ENCODE measurements at places on chromosomes 13 and 19.

- no peak for DNase-seq
These were observed 62.0 kb upstream of the PDCD5 start for GRCh38 chr19:32519023-32519422.

DNA sequence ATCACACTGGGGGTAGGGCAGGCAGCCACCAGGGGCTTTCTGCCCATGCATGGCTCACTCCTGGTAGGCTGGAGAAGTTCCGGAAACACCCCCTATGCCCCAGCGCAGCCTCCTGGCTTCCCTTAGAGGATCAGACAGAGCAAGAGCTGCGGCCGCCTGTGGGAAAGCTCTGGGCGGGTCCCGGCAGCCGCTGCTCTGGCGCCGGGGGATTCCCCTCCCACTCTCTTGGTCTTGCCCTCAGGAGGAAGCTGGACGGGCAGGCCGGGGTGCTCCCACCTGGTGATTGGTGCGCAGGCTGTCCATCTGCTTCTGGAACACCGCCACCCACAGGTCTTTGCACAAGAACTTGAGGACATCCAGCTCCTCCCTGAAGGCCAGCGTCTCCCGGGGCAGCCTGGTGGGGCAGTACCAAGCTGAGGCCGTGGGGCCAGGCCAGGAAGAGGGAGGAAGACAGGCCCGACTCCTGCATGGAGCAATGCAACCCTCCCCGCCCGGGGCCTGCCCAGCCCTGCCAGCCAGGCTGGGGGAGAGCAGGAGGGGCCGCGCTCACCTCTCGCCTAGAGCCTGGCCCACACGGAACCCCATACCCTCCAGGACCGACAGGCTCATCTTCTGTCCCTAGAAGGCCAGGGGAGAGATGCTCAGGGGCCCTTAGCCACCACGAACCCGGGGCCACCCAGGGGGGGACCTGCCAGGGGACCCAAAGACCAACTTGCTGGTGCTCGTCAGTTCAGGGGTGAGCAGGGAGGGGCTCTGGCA lies 4.0 kb upstream of the NKPD1 start:
- peak; percentile 49 for DNase-seq

- no peak for DNase-seq
These were observed 22.0 kb upstream of the UPF3A start for GRCh38 chr13:114259374-114259773.

- DNase-seq = no peak
These were observed 505.6 kb downstream of the GPC5 start for GRCh38 chr13:91904005-91904404.

DNA sequence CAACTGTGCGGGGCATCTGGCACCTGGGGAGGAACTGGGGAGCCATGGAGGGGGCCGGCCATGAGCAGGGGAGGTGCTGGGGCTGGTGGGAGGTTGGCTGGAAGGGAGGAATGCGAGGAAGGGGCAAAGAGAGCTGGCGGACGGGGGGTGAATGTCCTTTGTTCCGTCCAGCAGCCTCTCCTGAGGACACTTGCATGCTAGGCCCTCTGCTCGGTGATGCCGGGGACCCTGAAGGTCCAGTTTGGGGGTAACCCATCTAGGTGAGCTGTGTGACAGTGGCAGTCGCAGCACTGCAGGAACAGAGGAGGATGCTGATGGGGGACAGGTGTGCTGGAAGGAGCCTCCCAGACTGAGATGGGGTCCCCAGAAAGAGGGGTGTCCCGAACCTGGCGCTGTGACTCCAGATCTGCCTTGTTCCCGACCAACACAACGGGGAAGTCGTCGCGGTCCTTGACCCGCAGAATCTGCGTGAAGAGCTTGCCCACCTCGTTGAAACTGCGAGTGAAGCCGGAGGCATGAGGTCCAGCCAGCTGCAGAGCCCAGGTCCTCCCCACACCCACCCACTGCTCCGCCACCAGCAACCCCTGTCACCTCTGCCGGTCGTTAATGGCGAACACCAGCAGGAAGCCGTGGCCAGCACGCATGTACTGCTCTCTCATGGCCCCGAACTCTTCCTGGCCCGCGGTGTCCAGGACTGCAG lies 3.6 kb downstream of the RRAS start:
- no peak for DNase-seq

DNA sequence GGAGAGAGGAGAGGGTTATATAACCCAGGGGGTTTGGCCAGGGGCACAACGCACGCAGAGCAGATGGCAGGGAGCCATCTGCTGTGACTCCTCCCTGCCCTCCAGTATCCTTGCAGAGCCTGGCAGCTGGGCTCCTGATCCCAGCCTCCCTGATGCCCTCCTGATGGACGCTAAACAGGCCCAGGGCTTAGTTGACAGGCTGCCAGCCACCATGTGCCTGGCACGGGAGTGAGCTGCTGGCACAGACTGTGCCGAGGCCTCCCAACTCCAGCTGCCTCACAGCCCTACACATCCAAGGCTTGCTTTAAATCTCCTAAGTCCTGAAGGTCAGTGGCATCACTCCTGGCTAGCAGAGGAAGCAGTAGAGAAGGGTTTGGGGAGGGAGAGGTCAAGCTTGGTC lies 16.7 kb downstream of the SYDE1 start:
- no peak for DNase-seq

DNA sequence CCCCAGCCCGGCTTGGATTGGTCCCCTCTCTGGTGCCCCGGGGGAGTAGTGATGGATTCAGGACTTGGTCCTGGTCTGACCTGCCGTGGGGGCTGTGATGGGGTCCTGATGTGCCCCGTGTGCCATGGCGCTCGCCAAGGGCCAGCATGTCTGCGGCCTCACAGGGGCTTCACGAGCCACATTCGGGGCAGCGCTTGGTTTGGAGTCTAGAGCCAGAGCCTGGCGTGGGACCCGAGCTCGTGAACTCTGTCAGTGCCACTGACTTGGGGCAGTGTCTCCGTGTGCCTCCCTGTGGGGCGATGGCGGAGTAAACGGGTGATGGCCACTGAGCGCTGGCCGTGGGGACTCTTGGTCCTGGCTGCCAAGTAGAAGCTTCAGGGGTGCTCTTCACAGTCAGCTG lies 17.1 kb downstream of the KDM4B start:
- DNase-seq = no peak

DNA sequence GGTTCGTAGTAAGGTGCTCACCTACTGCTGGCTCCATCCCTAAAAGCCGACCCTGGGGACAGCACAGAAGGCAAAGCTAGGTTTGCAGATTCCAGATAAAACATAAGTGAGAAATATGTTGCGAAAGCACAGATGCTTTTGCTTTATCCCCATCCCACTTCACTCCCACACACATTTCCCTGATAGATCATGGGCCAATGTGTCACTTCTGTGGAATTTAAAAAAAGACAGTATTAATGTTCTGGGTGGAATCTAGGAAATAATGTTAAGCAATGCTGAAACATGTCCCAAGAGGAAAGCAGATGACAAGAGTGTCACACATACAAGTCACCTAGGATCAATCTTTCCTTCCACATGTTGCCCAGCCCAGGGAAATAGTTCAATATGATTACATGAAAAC lies 661.0 kb upstream of the MIR17HG start:
- DNase-seq = no peak

- no peak for DNase-seq
These were observed 2.5 kb downstream of the ZNF430 start for GRCh38 chr19:21022996-21023395.

DNA sequence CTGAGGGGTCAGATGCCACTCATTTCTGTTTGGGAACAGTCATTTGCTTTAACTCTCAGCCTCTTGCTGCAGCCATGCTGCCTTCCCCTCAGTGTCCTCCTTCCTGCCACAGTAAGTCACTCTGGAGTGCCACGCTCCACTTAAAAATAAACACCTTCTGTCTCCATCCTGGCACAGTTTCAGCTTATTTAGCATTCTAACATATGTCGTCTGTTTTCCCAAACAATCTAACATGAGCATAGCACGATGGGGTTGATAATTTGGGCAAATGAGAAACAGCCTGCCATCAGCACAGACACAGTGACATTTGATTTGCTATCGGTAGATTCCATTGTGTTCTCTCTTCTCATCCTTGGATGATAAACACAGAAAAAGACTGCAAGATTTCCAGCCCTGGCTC lies 768.6 kb downstream of the UQCRFS1 start:
- no peak for DNase-seq

- DNase-seq = no peak
These were observed 46.0 kb downstream of the USP12 start for GRCh38 chr13:27125357-27126282.

GRCh38 chr19:19306191-19306590 lies 14.1 kb downstream of the SUGP1 start:
- DNase-seq = no peak

DNA sequence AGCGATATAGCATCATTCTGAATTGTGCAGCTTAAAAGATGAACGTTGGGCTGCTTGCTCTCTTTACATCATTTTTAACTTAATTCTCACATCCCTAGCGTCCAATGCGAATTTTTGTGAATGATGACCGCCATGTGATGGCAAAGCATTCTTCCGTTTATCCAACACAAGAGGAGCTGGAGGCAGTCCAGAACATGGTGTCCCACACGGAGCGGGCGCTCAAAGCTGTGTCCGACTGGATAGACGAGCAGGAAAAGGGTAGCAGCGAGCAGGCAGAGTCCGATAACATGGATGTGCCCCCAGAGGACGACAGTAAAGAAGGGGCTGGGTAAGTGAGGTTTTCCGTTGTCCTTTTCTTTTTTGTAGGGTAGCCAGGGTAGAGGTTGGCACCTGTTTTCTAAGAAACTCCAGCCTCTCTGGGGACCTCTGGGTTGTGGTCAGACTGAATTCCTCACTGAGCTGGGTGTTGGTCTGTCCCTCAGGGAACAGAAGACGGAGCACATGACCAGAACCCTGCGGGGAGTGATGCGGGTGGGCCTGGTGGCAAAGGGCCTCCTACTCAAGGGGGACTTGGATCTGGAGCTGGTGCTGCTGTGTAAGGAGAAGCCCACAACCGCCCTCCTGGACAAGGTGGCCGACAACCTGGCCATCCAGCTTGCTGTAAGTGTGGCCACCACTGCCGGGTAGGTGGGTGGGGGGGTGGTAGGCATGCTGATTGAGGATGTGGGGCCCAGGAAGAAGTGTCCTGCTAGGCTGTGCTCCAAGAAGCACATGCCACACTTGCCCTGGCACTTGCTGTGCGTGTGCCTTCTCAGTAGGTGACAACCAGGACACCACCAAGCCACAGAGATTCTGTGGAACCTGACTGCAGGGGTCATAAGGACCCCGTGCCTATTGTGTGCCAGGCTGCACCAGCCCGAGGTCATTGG lies 17.0 kb downstream of the ILF3 start:
- no peak for DNase-seq

DNA sequence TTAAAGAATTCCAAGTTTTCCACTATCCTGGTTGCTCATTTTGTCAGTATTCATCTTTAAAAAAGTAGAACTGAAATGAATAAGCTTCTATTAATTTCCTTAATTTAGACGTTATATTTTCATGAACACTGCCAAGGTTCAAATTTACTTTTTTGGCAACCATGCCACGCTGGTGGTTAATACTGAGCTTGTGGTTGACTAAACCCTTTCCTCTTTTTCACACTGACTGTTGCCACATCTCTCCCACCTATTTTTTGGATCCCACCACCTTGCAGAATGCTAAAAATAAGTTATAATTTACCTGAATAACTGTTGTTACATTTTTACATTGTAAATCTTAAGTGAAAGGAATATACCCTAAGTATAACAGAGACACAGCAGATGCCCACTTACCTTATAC lies 45.0 kb downstream of the FLT3 start:
- DNase-seq = no peak

GRCh38 chr19:6260912-6261650 lies 18.7 kb downstream of the MLLT1 start:
- no peak for DNase-seq

DNA sequence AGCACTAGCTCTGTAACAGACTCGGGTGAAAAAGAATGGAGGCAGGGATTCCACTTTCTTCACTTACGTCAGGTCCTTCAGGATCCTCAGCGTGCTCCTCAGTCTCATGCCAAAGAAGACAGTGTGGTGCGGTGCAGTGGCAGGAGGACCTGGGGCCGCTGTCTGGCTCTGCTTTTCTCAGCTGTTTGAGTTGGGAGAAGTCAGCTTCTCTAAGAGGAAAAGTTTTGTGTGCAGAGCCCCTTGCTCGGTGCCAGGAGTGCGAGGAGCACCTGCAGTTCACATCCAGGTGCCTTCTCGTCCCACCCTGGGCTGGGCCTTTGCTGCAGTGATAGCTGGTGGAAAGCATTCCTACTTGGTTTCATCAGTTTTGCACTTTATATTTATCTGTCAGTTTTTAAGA lies 77.9 kb upstream of the TEX29 start:
- no peak for DNase-seq

DNA sequence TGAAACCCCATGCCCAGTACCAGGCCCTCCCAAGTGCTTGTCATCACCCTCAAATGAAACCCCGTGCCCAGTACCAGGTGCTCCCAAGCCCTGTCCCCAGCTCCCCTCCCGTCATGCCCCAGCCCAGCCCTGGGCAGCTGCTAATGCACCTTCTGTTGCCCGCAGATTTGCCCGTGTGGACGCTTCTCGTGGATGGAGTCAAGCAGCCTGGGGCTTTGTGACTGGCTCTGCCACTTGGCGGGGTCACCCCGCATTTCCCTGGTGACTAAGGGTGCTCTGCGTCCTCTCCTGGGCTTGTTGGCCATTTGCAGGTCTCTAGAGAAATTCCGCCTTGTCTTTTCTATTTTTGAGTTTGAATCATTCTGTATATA lies 82.7 kb downstream of the ATP11A start:
- no peak for DNase-seq

DNA sequence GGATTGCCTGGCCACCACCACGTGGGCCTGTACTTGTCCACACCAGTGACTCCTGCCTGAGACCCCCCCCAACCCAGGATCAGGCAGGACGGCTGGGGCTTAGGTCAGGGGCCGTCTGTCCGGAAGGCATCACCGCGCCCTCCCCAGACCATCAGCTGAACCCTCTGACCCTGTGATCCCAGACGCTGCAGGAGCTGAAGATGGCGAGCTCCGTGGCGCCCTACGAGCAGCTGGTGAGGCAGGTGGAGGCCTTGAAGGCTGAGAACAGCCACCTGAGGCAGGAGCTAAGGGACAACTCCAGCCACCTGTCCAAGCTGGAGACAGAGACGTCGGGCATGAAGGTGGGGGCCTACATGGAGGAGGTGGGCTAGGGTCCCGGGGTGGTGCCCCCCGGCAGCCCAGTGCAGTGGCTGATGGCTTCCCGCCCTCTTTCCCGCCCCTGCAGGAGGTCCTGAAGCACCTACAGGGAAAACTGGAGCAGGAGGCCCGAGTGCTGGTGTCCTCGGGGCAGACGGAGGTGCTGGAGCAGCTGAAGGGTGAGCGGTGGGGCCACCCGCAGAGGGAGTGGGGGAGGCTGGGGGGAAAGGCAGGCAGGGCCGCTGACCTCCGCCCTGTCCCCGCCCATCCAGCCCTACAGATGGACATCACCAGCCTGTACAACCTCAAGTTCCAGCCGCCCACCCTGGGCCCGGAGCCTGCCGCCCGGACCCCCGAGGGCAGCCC lies 3.0 kb downstream of the APC2 start:
- no peak for DNase-seq

GRCh38 chr19:1253514-1254080 lies 5.2 kb downstream of the MIDN start:
- no peak for DNase-seq

GRCh38 chr13:111322916-111323331 lies 2.5 kb downstream of the TEX29 start:
- no peak for DNase-seq
